Stimulated activated CD8-positive, alpha-beta memory T cell treated with anti-CD3 and anti-CD28 coated beads, Interleukin-4, amount 100 ng/mL, for 48 hours (primary cell): ENCODE measurements at places on chromosomes 12 and 14.

- no peak for DNase-seq
Observed at GRCh38 chr12:25017336-25017735, 68.4 kb upstream of the BCAT1 start.

DNA sequence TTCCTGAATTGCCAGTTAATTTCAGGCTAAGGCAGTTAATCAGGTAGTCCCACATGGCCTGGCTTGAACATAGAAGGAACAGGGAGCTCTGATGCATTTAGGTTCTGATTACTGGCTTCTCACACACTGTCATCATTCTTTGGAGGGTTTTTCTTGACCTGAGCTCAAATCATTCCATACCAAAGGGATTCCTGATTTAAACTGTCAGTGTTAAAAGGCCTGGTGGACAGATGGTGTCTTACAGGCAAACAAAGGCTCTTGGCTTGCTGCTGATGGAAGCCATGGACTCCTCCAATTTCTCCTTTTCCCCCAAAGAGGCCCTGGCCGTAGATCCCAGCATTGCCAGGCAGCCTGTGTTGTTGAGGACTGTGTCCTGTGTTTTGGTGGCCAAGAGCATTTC lies 30.2 kb downstream of the CACNA1C start:
- no peak for DNase-seq

GRCh38 chr12:92503029-92503931 lies 199.5 kb upstream of the PLEKHG7 start:
- DNase-seq, result peak; percentile 46

DNA sequence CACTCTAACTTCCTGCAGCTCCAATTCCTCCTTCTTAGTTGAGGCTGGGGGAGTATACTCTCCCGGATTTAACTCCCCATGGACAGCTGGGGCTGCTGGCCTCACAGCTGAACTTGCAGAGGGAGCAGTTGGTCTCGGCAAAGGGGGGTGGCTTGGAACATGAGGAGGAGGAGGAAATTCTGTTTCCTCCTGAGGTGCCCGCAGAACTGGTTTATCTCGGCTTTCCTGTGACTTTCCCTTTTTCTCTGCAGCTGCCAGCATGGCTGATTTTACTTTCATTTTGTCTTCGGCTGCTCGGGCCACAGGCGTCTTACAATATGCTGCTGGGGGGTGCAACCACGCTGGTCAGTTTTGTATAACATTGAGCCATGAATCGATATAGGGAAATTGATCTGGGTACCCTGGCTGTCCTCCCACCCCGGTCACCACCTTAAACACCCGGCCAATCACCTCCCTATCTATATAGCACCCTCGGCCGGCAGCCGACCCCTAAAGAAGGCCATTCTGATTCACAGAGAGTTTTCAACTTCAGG lies 1317.6 kb downstream of the TMEM121 start:
- DNase-seq, result peak; percentile 42

- DNase-seq, result no peak
Observed at GRCh38 chr12:30977124-30977523, 50.6 kb downstream of the TSPAN11 start.

DNA sequence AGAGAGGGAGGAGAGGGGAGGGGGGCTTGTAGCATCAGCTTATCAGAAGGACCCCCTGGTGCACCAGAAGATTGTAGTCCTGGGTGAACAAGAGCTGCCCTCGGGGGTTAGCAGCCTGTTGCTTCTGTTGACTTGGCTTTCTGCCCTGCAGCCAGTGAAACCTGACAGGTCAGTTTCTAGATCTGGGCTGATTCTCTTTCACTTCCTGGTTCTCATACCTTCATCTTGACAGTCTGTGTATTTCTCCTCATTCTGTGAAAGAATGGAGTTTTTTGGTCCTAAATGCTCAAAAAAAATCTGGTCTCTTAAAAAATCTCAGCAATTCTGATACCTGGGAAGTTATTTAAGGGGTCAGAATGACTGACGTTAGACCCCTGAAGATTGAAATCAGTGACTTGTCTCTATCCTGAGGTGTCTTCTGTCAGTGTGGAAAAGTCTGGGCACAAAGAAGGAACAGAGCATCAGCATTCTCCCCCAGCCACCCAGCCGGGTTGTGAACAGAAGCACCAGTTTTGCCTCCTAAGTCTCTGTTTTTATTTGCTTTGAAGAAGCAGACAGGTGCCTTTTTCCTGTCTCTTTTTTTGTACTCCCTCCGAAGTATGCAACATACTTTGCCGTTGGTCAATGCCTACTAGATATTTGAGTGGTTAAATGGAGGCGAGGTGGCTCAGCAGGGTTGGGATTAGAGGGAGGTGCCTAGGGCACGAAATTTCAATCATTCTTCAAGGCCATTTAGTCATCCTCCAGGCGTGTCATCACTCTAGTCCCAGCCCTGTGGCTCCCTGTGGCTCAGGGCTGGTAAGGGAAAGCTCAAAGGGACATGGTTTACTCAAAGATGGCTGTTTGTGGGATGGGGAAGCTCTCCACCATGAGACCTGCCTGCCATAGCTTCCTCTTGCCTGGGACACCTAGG lies 24.0 kb downstream of the TTC9 start:
- DNase-seq, result no peak

DNA sequence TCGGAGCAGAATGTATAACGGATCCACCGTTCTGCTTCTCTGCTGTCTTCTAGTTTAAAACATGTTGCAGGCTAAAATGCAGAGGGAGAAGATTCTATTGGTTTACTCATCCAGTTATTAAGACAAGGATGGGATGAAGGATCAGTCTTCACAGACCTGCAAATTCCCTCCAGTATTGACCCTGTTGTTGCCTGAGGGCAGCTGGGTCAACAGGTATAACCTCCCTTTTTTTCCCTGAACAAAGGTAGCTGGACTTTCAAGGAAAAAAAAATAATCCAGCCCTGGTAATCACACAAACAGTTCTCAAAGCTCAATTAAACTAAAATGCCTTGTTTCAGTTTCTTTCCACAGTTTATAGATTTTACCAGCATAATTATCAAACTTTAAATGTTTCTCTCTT lies 480.6 kb downstream of the ZFP36L1 start:
- no peak for DNase-seq

GRCh38 chr14:70168406-70168805 lies 20.3 kb downstream of the SLC8A3 start:
- no peak for DNase-seq

GRCh38 chr14:77212097-77212870 lies 30.7 kb downstream of the TMEM63C start:
- DNase-seq, result no peak

GRCh38 chr12:80943338-80943737 lies 5.6 kb upstream of the LIN7A start:
- DNase-seq, result no peak

DNA sequence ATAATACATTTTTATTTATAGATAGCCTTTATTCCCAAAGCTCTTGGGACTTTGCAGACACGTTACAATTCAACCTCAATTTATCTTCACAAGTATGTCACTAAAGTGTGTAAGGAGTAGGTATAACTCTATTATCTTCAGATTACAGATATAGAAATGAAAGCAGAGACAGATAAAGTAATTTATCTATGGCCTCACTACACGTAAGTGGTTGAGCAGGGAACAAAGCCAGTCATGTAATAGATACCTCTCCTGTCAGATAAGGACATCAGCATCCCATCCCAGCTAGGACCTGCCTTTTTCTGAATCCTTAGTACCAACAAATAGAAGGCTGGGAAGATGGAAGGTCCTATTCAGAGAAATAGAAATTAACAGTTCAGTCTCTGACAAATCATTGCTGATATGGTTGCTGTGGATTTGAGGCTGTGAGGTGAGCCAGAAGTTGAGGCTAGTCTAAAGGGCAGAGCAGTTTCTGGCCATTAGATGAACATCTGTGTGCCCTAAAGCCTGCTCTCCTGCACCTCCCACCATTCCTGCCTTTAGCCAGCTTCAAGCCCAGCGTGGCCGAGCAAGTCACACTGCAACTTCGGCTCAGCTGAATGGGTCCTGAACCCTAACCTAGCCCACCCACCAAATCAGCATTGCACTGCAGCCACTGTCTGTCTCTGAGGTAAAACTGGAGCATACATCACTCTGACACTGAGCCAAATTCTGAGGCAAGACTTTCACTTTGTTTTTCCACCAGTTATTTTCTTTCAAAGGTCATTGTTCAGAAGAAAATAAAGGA lies 71.1 kb upstream of the PLEKHA5 start:
- no peak for DNase-seq

- no peak for DNase-seq
Observed at GRCh38 chr12:111138016-111138415, 217.6 kb upstream of the MYL2 start.
